ENCODE measurements at places on chromosomes 12 and 14.

DNA sequence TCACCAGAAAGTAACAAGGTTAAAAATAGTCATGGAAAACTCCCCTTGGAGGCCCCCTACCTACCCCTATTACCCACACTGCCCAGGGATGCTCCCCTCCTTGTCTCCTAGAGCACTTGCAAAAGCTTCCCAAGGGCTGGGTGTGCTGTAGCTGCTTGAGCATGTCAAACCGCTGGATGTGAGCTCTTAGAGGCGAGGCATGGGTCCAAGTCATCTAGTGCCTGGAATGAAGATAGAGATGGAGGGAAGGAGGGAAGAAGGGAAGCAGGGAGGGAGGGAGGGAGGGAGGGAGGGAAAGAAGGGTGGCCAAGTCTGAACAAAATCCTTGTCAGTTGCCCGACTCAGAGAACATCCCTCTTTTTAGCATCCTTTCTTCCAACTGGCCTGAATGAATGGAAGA is 43.1 kb downstream of the LTBP2 start:
- DNase-seq = no peak

DNA sequence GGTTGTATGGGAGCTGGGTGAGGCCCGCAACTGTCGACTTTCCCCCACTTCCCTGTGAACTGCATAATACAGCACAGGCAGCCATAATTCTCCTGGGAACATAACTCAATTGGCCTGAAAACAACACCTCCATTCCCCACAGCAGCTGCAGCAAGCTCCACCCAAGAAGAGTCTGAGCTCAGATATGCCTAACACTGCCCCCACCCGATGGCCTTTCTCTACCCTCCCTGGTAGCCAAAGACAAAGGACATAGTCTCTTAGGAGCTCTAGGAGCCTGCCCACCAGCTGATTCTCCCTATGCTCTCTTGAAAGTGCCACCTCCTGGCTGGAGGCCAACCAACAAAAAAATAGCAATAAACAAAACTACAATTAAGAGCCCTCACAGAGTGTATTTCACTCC is 542.7 kb upstream of the LMO3 start:
- no peak for DNase-seq

DNA sequence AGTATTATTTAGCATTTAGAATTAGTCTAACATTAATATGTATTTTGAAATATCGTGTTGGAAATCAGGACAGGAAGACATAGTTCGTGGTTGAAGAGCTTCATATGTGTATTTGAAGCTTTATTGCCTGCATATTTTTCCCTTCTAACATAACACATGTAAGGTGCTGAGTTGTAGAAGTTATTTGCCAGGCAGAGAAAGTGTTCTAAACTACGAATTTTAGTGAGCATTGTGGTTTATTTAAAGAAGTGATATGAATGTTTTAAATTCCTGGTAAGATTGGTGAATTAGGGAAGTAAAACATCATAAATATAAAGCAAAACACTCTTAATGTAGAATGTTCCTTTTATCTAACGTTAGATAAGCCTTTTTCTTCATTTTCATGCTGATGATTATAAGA is 2.5 kb downstream of the RASSF3 start:
- no peak for DNase-seq

- no peak for DNase-seq
Observed at GRCh38 chr12:77842430-77842829, 11.7 kb downstream of the NAV3 start.

DNA sequence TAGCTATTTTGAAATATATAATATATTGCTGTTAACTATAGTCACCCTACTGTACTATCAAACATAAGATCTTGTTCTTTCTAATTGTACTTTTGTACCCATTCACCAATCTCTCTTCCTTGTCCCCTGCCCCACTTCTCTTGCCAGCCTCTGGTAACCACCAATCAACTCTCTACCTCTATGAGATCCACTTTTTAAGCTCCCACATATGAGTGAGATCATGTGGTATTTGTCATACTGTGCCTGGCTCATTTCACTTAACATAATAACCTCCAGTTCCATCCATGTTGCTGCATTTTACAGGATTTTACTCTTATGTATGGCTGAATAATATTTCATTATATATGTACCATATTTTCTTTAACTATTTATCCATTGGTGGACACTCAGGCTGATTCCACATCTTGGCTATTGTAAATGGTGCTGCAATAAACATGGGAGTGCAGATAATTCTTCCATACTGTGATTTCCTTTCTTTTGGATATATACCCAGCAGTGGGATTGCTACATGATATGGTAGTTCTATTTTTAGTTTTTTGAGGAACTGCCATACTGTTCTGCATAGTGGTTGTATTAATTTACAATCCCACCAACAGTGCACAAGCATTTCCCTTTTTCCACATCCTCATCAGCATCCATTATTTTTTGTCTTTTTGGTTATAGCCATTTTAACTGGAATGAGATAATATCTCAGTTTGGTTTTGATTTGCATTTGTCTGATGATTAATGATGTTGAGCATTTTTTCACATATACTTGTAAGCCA is 33.5 kb upstream of the SPIC start:
- no peak for DNase-seq

- DNase-seq = no peak
Observed at GRCh38 chr12:10158406-10158805, 13.5 kb downstream of the OLR1 start.

- no peak for DNase-seq
Observed at GRCh38 chr14:56708704-56709103, 101.6 kb downstream of the OTX2 start.

GRCh38 chr14:89965839-89966238 is 10.1 kb downstream of the TDP1 start:
- DNase-seq = no peak

DNA sequence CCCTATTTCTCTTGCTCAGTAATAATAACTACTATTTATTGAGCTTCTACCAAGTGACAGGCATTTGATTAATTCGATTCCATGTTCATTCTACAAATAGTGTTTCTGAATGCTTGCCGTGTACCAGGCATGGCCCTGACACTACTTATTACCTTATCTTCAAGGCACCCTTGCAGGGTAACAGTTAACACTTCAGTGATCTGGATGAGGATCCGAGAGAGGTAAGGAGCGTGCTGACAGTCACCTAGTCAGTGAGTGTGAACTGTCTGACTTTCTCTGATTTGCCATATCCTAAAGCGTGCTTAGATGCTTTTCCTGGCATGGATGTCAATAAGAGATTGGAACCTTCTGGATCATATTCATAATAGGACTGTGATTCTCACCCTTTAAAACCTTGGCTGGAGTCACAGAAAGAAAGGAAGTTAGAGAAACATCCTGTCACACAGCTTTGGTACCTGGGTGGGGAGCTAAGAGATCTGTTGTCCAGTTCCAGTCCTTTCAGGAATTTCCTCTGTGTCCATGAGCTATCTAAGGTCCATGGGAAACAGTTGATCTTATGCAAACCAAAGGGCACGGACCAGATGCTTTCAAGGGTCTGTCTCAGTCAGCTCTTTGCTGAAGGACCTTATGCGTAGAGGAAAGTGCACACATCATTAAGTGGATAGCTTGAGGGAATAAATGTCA is 54.8 kb downstream of the PPFIBP1 start:
- no peak for DNase-seq

- no peak for DNase-seq
Observed at GRCh38 chr14:93957333-93957710, 19.0 kb downstream of the ASB2 start.

GRCh38 chr12:45730084-45730347 is 510 bp downstream of the ARID2 start:
- no peak for DNase-seq

- no peak for DNase-seq
Observed at GRCh38 chr12:16163146-16163545, 114.3 kb downstream of the SLC15A5 start.

DNA sequence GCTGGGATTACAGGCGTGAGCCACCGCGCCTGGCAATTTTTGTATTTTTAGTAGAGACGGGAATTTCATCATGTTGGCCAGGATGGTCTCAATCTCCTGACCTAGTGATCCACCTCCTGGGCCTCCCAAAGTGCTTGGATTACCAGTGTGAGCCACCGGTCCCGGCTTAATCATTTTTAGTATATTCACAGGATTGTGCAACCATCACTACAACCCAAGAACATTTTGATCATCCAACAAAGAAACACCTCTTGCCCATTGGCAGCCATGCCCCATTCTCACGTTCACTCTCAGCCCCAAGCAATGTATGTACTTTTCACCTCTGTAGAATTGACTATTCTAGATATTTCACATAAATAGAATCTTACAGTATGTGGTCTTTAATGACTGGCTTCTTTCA is 19.9 kb downstream of the SP1 start:
- no peak for DNase-seq

DNA sequence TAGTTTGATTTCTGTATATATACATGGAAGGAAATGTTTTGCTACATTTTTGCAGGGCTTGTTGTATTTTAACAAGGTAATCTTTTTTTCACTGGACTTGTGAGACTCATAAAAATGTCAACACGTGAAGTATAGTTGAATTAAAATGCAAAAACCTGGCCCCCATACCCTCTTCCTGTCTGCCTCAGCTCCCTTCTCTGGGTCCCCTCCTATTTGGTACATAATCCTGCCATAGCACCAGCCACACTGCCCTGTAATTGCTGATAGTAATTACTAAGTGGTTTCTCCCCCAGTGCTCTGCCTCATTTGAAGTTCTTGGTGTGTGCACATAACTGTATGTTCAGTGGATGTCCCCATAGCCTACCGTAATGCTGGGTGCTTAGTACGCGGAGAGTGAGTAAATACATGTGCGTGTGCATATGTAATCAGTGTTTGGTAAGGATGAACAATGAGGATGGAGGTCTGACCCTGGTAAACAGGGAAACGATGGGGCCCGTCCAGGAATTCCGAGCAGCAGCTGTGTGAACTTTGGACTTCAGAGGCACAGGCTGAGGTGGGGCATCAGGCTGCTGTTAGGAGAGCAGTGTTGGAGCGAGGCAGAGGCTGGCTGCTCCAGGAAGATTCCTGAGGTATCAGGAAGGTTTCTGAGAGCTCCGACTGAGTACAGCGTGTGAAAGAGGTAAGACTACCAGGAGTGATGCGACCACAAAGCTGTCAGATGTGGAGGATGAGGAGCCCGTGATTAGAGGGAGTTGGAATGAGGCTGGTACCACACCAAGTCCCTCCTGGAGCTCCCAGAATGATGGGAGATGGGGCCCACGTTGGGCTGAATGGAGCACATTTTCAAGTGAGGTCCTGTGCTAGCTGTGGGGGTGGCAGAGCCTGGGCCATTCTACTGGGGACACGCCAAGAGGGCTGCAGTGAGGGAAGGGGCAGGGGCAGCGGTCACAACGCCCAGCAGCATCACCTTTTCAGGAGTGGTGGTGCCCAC is 106.8 kb downstream of the PELI2 start:
- DNase-seq = no peak

DNA sequence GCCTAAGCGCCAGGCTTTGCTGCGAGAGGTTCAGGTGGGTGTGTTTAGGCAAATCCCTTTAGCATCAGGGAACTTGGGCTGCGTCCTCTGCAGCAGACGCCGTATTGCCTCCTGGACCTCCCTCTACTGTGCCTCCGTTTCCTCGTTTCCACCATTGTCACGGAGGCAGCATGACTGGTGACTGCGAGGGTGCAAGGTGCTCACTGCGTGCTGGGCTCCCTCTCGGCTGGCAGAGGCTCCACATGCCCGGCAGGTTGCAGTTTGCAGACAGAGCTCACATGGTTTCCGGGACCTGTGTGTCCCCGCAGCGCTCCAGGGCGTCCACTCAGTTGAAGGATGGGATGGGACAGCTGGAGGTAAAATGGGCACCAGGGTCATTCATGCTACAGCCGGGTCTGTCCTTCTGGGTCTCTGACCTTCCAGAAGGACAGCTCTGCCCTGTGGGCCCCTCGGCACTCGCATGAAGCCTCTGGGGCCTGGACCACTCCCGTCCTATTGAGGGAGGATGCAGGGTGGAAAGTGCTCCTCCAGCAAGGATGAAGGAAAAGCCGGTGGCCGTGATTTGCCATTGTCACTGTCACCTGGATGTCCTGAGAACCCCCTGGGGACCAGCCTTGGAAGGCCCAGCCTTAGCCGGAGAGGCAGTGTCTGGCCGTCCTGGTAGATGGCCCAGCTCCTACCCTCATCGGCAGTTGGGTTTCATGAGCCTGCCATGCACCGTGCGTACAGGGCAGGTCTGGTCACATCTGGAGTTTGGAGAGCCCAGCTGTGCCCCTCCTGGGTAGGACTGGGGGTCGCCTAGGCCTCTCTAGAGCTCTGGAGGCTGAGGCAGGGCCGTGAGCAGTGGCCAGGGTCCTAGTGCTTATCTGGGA is 146.5 kb downstream of the KIF26A start:
- DNase-seq = no peak

GRCh38 chr12:78087363-78087675 is 256.6 kb downstream of the NAV3 start:
- no peak for DNase-seq

GRCh38 chr12:108853981-108854446 is 3.4 kb downstream of the SSH1 start:
- no peak for DNase-seq

DNA sequence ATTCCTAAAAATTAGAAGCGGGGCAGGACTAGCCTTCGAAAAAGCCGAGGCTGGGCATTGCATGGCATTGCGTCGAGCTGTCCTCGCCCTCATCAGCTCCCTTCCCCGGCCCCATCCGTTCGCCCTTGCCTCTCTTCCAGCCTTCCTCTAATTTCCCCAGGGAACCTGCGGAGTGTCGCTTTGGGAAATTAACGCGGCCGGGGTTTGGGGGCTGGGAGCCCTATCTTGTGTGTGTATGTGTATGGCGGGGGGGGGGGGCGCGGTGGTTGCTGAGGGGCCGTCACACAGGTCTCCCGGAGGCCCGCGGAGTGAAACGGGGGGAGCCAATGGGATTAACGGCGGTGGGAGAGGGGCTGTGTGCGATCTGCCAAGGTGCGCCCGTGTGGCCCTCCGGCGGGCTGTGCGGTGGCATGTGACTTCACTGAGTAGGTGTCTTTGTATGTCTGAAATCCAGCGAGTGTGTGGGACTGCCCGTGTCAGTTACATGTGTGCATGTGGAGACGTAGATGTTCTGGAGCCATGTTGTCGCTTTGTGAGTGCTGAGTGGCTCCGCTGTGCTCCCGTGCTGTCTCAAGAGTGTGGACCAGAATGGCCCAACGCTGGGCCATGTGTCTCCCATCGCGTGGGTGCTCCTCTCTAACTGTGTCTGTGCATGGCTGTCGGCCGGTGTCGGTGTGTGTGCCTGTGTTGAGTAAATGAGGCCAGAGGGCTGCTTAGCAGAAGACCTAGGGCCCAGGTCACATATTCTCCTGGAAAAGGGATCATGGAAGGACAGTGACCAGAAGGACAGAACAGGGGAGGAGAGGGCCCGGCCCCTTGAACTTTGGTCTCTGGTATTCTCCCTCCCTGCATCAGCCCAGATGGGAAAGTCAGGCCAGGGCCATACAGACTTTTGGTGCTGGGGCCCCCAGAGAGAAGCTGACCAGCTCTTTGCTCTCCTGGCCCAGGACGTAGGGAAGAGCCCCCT is 1.5 kb downstream of the PTMS start:
- DNase-seq = no peak

Data from GM12891 (cell line).